ENCODE measurements at places on chromosomes 2 and 18. TPM values are rescaled to one million over a fixed set of nuclear protein-coding genes. Genes with fewer than 3 reads are reported as not detected.

- no peak for DNase-seq
These were observed 6.2 kb downstream of the PKDCC start for GRCh38 chr2:42053791-42054701.

DNA sequence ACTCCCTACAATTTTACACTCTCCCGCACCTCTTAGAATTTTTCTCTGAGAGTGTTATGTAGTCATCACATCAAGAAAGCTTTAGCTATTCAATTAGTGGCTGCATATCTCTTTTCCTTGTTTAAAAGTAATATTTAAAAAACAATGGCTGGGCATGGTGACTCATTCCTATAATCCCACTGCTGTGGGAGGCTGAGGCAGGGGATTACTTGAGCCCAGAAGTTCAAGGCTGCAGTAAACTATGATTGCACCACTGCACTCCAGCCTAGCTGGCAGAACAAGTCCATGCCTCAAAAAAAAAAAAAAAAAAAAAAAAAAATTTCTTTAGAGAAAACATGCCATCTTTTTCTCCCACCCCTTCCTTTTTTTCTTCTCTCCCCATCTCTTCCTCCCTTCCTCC, 44.3 kb downstream of the AQP4 start:
- DNase-seq: no peak

- DNase-seq: peak; percentile 73
These were observed 1.7 kb downstream of the TRIP12 start for GRCh38 chr2:229920011-229920641.

DNA sequence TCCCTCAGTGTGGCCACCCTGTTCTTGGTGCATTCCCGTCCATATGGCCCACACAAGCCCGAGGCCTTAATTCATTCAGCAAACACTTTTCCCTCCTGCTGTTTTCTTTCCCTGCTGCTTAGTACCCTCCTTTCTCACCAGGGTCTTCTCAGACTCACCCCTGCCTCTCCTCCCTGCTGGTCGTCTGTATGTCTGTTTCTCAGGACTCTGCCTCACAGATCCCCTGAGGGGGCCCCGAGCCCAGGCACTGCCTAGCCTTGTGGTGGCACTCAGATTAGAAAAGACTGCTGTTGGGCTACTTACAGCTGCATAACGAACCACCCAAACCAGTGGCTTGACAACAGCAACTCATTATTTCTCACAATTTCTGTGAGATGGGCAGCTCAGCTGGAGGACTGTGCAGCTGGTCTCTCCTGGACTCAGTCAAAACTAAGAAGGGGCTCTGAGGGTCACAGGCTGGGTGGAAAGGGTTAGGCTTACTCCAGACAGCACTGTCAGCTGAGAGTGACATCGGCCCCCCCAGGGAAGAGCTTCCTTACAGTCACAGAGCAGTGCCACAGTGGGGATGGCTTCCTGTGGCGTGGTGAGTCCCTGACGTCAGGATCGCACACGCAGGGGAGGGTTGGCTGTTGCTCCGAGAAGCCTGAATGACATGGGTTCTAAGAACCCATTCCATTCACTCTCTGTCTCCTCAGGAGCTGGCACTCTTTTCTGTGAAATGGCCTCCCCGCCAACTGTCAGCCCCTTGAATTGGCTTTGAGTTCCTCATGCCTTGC, 139.0 kb downstream of the UXS1 start:
- no peak for DNase-seq

- DNase-seq: no peak
These were observed 157.6 kb downstream of the EN1 start for GRCh38 chr2:118689874-118690273.

- DNase-seq: no peak
These were observed 1.6 kb upstream of the RAB11FIP5 start for GRCh38 chr2:73114273-73114867.

DNA sequence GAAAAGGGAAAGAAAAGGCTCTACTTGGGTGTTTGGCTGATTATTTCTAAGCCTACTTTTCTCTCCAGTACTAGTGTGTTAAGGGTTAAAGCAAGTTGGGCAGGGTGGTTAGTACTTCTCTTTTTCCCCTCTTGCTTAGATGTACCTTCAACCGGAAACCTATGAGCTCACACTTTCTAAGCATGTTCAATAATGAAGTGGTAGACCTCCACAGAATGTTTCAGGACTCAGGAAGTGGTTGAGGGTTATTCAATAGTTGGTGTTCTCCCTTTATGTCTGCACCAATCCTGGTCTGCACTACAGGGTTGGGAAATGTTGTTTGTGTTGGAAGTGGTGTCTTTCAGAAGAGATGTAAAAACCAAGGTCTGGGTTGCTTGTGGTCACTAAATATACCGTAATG, 137.1 kb downstream of the ZEB2 start:
- peak; percentile 76 for DNase-seq

DNA sequence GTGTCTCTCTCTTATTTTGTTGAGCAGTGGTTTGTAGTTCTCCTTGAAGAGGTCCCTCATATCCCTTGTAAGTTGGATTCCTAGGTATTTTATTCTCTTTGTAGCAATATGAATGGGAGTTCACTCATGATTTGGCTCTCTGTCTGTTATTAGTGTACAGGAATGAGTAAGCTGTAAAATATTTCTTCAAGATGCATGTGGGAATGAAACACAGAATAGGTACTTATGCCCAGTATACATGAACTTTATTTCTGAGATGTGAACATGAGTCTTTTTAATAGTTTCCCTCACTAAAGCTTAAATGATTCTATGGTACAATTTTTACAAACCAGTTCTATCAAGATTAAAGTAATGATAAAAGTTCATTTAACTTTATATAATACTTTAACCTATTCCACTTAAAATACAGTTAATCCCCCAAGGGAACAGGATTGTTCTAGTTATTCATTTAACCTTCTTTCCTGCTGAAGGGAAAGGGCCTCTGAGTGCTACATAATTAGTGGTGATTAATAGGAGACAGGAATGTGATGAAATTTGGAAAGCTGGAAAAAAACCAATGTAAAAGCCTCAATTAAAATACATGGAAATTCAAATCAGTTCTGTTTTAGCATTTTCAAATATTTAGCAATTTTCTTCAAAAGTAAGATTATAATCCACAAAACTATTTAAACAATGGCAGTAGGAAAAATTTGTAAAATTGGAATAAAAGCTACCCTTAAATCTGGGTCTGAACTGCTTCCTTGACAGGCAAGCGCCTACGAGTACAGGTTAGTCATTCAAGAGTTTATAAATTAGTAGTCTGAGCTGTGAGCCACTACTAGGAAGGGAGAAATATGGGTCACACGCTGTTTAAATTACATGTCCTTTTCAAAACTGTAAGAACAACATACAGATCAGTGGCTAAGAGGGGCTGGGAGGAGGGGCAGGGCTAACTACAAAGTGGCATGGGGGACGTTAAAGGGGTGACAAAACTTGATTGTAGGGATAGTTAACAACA, 28.9 kb downstream of the SPIRE1 start:
- no peak for DNase-seq

DNA sequence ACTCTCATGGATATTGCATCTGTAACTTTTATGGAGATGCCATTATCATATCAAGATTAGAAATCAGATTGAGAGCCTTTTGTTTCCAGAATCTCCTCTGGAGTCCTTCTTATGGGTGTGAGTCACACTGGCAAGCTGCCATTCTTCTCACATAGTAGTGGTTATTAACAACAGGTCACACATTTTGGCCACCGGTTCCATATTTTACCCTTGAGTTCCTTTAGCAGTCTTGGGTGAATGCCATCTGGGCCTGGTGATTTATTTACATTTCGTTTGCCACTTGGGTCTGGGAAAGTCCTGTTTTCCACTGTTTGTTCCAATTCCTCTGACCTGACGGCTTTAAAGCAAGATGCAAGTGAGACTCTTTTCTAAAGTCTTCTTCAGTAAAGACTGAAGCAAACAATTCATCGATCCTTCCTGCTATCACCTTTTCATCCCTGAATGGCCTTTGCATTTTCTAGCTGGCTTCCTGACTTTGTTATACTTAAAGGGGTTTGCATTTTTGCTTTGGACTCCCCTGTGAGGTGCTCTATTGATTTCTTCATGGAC, 80.5 kb upstream of the CAVIN2 start:
- no peak for DNase-seq

SLC4A5 gene
- total RNA-seq: 5.3 TPM

AGFG1 gene
- 65.0 TPM for total RNA-seq

MGAT4A gene
- total RNA-seq: 91.6 TPM

SH2D6 gene
- total RNA-seq: 0.21 TPM

C1QL2 gene
- not detected for total RNA-seq

CFAP210 gene
- 0.27 TPM for total RNA-seq

STPG4 gene
- not detected for total RNA-seq

POMC gene
- total RNA-seq: 6.6 TPM

ABCB11 gene
- total RNA-seq: 0.07 TPM

ALK gene
- not detected for total RNA-seq
